ENCODE measurements at places on chromosomes 3 and 15.

DNA sequence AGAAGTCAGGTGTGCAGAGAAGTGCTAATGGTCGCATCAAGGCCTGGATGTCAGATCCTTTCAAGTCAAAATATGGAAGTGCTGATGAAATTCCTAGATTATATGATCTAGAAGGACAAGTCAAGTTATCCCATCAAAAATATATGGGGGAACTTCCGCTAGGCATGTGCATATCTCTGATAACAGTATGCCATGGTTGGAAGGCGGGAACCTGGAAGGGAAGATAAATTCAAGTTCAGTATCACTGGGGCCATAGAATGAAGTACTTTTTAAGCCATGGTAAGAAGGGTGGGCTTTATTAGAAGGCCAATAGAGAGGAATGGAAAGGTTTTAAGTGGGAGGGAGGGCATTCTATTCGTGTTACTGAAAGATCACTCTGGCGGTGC lies 38.3 kb downstream of the MITF start:
- no peak for DNase-seq

DNA sequence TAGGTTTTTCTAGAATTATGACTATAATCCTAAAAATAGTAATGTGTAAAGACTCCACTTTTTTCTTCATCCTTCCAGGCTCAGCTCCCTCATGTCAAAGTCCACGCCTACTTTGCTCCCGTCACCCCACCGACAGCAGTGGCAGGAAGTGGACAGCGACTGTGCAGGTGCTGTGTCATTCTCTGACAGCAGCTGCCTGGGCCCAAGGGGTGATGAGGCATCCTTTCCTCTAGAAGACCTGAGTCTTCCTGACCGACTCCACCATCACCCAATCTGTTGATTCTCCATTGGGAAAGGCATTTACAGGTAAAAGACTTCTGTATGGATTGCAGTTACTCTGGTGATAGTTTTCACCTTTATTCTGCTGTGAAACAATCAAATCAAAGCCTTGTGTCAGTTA lies 54.8 kb downstream of the UBP1 start:
- peak; percentile 36 for DNase-seq

DNA sequence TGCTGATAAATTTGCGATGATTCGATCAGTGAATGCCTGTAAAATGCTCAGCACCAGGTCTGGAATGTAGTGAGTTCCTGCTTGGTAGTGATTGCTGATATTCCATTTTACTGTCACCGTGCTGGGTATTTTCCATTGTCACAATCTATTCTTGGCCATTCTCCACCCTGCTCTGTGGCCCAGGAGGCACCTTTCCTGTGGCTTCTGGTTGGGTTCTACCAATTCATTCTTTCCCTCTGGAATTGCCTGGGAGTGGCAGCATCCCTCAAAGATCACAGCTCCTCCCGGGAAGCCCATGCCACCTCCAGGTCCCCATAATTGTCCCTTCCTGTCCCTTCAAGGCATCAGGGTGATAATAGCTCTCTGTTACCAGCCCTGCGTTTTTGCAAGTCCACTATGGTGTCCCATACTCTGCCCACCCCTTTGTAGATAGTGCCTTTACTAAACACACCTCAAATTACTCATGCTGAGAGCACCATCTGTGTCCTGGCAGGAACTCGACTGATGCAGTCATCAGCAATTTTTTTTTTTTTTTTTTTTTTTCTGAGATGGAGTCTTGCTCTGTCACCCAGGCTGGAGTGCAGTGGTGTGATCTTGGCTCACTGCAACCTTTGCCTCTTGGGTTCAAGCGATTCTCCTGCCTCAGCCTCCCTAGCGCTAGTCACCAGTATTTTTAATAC lies 177.8 kb upstream of the PROK2 start:
- no peak for DNase-seq

- no peak for DNase-seq
Measured at GRCh38 chr3:168738527-168739325, 643.0 kb upstream of the GOLIM4 start.

GRCh38 chr3:45874677-45875346 lies 11.5 kb upstream of the CCR9 start:
- DNase-seq, result no peak

GRCh38 chr3:122577409-122578031 lies at the start of gene PARP15:
PARP15 (plus strand) TSS chr3:122577650; CDS start chr3:122577668, 18 bp downstream.
- no peak for DNase-seq

DNA sequence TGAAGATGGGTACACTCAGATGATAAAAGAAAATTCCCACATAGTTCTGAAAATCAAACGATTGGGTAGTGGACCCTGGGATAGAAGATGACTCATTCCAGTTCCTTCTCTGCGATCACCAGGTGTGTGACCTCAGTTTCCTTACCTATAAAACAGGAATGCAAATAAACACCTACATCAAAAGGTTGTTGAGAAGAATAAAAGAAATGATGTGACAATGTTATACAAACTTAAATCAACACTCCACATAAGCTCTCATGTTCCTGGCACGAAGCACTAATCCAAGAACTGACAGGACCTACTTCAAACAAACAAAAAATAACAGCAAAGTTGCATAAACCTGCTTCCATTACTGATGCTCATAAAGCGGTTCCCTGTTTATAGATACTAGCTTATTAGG lies 69.2 kb downstream of the RORA start:
- DNase-seq, result no peak

DNA sequence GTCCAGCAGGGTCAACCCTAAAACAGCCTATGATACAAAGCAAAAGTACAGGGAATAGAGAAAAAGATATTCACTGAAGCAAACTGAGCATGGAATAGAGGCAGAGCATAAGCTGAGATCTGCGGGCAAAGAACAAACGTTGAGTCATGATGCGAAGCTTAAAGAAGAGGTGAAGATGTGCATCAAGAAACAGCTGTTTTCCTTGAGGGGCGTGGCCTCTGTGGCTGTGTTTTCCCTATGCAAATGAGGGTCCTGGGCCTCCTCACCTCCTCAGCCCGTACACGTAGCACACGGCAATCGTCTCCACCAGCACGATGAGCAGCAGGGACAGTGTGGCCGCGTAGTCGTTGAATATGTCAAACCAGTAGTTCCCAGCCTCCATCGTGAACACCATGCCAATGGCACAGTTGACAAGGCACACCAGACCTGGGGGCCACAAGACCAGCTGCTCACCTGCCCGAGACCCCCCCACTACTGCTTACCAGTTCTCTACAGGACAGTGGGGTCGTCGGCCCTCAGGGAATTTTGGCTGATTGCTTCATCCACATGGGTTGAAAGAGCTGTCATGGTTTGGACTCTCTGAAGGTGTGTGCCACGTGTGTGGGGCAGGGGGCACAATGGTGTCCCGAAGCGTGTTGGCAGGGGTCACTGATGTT lies 33.6 kb downstream of the SLC6A20 start:
- DNase-seq, result no peak

GRCh38 chr15:25805031-25805430 lies 58.1 kb downstream of the ATP10A start:
- no peak for DNase-seq

DNA sequence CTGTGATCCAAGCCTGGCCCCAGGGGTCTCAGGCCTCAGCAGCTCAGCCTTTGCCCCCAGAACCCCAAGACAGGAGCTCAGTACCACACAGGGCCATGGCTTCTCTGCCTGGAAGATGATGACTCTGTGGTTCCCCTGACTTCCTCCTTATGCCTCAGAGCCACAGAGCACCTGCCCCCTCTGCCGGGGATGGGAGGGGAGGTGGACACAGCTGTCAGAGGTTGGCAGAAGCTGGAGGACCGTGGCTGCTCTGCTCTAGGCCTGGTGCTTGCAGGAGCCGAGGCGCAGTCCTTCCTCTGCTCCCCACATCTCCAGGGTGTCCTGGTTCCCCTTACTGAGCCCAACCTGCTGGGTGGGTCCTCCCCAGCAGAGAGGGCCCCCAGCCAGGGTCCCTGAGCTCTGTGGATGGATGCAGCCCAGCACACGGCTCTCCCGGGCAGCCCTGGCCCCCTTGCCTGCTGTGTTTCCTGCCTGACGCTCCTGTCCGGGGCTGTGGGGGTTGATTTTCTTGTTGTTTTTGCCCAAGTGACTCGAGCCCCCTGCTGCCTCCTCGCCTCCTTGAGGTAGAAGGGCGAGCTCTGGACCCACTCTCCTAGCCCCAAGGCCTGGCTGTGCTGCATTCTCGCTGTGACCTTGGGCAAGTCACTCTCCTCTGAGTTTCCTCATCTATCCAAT lies 36.6 kb downstream of the PSTPIP1 start:
- no peak for DNase-seq

DNA sequence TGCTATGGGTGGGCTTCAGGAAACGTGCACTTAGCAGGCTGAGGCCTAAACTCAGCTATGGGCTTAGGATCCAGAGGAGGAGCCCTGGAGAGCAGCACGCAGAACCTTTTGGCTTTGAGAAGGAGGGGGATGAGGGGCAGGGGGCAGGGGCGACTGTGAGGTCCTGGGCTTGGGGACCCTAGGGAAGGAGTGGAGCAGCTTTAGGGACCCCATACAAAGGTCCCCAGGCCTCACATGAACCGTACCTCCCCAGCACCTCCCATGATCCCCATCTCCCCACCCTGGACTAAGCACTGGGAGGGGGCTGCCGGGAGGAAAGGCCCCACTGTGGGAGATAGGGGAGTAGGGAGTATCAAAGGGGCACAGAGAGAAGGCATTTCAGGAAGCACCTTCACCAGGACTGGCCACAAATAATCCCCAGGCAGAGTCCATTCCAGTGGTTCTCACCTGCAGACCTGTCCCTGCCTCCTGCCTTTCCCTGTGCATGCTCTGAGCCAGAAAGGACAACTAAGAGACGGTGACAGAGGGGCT lies 62.0 kb upstream of the KLF13 start:
- DNase-seq, result no peak

DNA sequence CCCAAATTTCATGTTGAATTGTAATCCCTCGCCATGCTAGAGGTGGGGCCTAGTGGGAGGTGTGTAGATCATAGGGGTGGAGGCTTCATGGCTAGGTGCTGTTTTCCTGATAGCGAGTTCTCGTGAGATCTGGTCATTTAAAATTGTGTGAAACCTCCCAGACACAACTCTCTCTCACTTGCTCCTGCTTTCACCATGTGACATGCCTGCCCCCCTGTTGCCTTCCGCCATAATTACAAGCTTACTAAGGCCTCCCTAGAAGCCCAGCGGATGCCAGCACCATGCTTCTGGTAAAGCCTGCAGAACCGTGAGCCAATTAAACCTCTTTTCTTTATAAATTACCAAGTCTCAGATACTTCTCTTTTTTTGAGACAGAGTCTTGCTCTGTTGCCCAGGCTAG lies 36.0 kb downstream of the CCDC54 start:
- DNase-seq, result no peak

- DNase-seq, result no peak
Measured at GRCh38 chr15:91110407-91110806, 10.3 kb downstream of the SV2B start.

DNA sequence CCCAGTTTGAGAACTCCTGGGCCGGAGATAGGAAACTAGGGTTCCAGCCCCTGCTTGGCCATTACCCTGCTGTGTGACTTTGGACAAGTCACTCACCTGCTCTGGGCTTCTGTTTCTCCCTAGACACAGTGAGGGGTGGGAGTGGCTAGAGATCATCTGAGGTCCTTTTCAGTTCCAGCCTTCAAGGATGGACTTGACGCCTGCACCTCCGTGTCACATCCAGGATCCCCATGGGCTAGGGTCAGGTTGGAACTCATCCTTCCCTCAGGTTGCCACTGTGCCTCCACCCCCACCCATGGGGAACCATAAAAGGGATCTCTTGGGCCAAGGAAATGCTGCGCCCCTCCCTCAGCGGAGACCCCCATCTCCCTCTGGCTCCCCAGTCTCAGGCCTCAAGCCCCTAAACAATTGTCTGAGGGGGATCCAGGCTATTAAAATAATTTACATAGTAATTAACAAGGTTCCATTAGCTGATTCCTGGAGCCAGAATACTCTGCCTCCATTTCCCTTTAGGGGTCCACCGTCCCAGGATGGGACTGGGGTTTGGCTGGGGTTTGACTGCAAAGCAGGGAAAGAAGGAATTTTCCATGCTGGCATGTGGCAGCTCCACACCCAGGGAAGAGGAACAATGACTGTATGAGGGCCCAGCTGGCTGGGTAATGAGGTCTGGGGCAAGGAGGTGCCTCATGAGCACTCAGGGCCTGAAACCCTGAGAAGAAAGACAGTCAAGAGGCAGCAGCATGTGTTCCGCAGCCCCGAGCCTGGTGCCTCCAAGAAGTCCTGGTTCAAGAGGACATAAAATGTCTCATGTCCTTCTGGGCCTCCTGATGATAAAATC lies 177.7 kb downstream of the SMAD6 start:
- DNase-seq, result no peak

- DNase-seq, result no peak
Measured at GRCh38 chr15:100383302-100384107, 41.7 kb upstream of the ADAMTS17 start.

- DNase-seq, result no peak
Measured at GRCh38 chr3:187291512-187292132, at the start of gene MASP1. MASP1 (minus strand) TSS chr3:187291737; CDS start chr3:187291632, 105 bp downstream.

DNA sequence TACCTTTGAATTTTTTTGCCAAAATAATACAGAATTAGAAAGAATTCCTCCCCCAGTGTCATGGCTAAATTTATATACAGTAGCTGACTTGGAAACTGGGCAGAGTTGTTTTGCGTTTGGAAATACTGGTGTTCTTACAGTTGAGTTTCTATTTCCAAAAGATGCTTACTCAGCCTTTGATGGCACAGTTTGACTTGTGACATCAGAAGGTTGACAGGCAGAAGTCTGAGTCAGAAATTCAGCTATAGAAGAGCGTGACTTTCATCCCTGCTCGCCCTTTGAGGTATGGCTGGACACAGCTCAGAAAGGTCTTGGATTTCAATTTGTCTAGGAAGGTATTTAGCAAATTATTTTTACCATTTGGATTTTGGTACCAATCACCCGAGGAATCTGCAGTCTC lies 175.8 kb downstream of the VGLL4 start:
- DNase-seq, result no peak

- no peak for DNase-seq
Measured at GRCh38 chr3:47956521-47956920, 59.7 kb downstream of the MAP4 start.

- DNase-seq, result no peak
Measured at GRCh38 chr3:26623419-26624208, 1.0 kb downstream of the LRRC3B start.

- DNase-seq, result no peak
Measured at GRCh38 chr3:107212618-107213017, 164.6 kb upstream of the CCDC54 start.

GRCh38 chr3:122942937-122943827 lies 84.4 kb downstream of the SEMA5B start:
- DNase-seq, result no peak

GRCh38 chr15:100156201-100156600 lies 185.6 kb downstream of the ADAMTS17 start:
- no peak for DNase-seq

DNA sequence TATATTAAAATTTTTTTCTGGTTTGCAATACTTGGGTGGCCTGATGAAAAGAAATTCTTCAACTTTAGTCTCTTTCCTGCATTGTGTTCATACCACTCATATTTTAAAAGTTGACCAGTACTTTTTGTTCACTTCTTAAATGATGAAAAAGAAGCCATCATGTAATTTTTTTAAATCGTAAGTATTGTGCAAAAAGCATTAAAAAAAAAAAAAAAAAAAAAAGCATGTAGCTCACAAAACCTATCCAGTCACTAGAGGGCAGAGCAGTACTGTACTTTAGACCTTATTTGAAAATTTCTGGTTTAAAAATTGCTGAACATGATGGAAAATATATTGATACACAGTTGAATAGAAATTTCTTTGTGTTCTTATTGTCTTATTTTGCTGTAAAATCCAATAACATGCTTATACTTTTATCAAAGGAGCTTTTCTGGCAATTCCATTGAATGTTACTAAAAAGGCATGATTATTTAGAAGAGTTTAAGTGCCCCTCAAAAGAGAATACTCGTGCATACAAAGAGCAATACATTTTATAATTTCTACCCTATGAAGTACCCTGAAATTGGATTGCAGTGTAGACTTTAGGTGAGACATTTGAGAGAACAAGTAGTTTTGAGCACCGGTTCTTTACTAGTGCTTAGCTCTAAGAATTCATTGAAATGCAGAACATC lies 137.7 kb downstream of the BBX start:
- DNase-seq, result no peak

All from activated CD4-positive, CD25-positive, alpha-beta regulatory T cell (primary cell).